ENCODE measurements at places on chromosomes 1 and 21.
A peak's percentile ranks its signal among the peaks of the same experiment; 100 is the strongest.

DNA sequence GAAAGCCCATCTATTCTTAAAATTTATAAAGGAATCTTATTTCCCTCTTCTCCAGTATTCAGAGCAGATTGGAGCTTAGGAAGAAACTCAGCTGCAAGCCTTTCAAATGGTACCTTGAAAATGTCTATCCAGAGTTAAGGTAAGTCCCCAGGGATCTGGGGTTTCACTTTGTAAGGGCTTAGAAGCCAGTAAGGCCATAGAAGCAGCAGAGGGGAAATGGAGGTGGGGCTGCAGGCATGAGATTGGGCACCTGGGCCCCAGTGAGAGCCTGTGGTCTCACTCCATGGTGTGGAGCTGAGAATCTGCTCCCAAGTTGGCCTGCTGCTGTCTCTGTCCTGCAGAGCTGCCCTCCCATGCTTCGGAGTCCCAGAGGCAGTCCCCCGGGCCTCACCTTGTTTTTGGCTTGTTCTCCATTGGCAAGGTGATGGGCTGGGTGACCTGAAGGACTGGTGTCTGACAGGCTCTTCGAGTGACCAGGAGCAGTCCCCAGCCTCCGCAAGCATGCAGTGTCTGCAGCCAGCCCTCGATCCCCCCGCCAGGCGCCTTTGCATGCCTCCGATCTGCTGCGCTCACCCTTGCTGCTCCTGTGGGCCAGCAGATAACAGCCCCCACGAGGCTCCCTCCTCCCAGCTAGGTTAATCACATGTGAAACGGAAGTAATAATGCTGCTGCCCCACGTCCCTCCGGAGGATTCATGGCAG, 163.1 kb downstream of the PGBD5 start:
- no peak for DNase-seq

GRCh38 chr1:84298684-84299535, 2.6 kb upstream of the SAMD13 start:
- DNase-seq, result peak; percentile 76

GRCh38 chr21:44818640-44819011, 764 bp upstream of the SUMO3 start:
- peak; percentile 80 for DNase-seq

DNA sequence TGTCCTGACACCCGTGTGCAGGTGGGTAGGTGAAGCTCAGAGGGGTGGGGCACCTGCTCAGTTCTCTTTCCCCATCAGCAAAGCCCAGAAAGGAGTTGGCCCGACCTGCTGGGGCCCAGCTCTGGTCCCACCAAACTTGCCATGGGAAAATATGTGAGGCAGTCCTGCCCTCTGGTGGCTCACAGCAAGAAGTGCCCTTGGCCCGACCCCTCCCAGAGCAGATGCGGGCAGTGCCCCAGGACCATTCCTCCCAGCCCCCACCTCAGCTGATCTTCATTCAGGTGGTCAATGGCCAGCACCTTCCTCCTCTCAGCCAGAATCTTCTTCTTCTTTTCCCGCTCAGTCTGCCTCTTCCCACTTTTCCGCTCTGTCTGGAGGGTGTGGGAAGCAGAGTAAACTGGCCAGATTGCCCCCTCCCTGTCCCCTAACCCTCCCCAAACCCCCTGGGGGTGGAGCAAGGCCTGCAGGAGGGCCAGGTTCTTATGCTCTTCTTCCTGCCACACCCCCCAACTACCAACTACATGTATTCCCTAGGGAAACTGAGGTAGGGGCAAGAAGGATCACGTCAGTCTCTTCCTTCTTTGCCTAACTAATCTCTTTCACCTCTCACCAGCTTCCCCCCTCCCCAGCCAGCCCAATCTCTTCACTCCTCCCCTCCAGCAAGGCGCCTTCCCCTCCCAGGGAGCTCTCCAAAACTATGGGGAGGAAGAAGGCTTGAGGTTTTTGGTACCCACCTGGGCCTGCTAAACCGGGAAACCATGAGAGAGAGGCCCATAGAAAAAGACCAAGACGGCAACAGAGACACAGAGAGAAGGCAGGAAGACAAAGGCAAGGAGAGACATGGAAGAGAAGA, 15.6 kb downstream of the TNNT2 start:
- DNase-seq, result peak; percentile 61

GRCh38 chr1:236090741-236091147, 25.9 kb upstream of the NID1 start:
- DNase-seq, result no peak

DNA sequence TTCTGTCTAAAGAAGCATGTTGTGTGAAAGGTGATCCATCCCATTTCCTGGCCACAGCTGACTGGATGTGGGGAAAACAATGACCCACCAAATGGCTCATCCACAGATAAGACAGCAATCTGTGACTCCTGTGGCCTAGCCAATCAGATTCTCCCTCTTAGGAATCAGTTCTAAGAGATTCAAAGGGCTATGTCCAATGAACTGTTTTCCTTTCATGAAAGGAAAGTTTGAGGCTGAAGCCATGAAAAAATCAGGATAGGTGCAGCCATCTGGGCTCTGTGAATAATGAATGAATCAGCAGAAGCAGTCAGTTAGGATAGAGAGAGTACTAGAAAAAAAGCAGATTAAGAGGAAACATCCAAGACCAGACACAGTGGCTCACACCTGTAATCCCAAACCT, 164.7 kb downstream of the NRIP1 start:
- DNase-seq, result no peak

- no peak for DNase-seq
Observed at GRCh38 chr1:87816646-87817045, 488.0 kb downstream of the LMO4 start.

- no peak for DNase-seq
Observed at GRCh38 chr1:221437926-221438325, 304.0 kb downstream of the DUSP10 start.

DNA sequence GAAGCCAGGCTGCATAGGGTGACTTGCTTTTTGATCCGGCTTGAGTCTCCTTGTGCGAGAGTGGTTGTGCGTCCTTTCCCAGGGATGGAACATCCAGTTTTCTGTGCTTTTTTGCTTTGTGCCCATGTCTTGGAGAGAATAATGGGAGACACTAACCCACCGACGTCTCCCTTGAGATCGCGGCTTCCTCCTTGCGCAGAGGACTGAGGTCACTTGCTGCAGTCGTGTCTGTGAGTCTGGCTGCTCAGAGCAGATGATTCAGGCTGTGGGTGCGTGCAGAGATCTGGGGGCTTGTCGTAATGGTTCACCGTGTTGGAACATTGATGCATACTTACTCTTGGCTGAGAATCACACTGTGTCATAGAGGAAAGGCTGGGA, 164.5 kb upstream of the CACNA1E start:
- no peak for DNase-seq

DNA sequence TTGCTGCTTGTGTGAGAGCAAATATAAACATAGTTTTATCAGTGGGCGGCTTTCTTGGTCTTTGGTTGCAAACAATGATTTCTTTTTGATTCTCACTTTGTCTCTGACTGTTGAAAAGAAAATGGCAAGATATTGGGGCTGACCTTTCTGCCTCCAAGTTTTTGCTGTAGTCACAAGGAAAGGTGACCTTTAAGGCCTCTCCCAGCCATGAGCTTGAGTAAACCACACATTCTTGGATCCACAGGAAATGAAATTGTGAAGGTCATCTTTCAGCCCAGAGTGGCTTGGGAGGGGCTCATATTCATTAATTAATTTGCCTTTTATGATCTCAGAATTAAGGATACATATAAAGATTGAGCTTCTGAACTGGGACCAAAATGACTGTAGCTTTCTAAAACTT, 241.6 kb downstream of the BACH1 start:
- DNase-seq, result no peak

DNA sequence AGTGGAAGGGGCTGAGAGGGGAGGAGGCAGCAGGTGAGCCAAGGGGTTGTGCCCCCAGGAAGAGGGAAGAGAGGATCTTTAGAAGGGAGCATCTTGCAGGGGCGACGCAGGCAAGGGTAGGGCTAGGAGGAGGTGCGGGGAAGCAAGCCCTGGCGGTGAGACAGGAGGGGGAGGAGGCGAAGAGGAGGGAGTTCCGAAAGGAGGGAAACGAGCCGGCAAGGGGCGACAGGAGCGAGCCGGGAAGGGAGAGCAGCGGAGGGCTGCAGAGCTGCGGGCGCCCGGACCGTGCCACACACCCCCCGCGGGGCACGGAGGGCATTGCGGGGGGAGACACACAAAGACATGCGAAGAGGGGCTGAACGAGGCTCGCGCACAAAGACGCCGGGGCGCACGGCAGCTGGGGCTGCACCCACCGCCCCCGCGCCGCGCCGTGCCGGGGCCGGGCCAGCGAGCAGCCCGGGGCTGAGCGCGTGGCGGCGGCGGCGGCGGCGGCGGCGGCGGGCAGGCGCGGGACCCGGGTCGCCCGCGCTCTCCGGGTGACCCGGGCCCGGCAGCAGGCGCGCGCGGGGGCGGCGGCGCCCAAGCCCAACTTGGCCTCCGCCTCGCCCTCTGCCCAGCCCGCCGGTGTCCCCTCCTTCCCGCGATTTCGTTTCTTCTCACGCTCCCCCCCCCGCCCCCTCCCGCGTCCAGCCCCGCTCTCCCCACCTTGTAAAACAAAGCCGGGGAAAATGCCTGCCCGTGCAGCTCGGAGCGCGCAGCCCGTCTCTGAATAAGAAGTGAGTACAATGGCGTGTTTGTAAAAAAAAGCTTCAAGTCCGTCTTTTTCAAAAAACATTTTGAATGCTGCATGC, at the start of gene KCNK2:
Gene KCNK2, plus strand, starts transcription at position 206 of the 851 bp plus-strand sequence. CDS start 649 bp downstream, outside the sequence.
- DNase-seq, result no peak

DNA sequence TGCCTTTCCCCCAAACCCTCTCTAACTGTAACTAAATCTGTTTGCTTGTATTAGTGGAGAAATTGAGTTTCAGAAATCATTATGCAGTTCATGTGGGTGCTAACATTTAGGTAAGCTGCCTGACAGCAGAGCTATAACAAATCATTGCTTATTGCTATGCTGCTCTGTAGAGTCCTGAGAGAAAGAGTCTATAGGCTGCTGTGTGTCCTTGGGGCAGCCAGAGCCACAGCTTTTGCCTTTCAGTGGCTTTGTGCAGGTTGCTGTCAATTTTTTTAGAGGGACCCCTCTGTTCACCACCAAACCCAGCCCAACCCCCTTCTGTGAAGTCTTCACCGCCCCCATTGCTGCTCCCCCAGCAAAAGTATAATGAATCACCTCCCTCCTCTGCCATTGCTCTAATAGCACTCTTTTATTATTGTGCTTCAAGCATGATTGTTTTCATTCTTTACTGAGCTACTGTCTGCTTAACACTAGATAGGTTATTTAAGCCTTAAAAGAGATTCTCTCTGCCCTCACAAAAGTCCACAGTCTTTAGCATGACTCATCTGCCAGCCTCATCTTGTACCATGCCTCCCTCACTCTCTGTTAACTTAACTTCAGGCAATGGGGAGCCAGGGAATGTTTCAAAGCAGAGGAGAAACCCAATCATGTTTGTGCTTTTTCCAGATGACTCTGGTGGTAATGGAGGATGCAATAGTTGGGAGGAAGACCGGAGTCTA, 38.6 kb downstream of the DIRAS3 start:
- no peak for DNase-seq

- no peak for DNase-seq
Observed at GRCh38 chr1:175744305-175744704, 910 bp upstream of the TNR start.

DNA sequence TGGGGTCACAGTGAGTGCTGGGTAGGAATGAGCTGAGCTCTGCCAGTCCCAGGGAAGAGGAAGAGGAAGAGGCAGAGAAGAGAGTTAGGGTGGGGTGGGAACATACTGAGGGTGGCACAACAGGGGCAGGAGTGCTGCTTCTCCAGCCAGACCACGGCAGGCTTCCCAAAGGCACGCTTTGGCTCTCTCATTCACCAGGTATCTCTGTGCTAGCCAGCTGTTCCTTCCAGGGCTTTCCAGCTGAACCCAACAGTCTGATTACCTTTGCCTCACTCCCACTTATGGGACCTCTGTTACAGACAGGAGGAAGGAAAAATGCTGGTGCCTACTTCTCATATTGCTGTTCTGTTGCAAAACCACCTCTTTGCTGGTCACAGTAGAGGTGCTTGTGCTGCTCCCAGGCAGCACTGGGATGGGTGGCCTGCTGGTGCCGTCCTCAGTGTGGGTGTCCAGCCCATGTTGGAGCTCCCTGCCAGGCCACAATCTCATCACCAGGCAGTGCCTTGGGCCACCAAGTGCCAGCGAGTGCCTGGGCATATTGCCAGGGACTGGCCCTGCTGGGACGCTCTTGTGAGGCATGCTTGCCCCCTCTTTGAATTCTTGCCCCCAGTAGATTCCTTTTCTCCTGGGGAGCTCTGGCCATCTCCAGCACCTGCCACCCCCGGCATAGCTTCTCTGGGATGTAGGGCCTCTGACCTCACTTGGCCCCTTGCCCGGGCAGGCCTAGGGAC, 2.1 kb downstream of the ADORA1 start:
- DNase-seq, result peak; percentile 86

DNA sequence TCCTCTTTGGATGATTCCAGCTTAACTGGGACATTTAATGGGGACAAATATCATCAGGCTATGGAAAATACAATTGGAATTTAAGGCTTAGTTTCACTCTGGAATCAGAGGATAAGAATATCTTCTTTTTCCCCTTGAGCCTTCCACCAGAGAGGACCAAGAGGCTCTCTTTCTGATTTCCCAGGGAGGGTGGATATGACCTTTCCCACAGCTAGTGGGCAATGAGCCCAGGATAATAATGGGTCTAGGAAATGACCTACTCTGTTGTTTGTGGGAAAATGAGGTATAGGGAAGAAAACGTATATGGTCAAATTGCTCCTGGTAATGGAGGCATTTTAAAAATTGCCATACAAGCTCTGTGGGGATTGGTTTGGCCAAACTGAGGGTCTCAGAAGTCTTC, 1.9 kb downstream of the OR6Y1 start:
- DNase-seq, result no peak

DNA sequence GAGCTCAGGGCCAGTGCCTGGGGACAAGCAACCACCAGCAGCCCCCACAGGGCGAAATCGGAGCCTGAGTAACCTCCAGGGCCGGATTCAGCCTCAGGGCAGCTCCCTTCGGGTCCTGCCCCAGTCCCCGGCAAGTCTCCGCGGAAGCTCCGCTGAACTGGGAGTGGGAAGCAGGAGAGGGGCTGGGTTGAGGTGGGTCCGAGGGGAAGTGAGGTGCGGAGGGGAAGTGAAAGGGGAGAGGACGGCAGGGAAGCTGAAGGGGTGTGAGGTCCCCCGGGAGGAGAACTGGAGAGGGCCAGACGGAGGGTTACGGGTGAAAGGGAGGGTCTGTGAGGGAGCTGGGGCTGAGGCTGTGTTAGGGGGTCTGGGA, 560 bp downstream of the PADI2 start:
- no peak for DNase-seq

GRCh38 chr1:214455479-214455878, 95.9 kb downstream of the PTPN14 start:
- no peak for DNase-seq

GRCh38 chr1:39089931-39090521, 63.9 kb downstream of the NDUFS5 start:
- no peak for DNase-seq

Data from right cardiac atrium (tissue), 5 donors.